ENCODE measurements at places on chromosomes 7 and 10.

GRCh38 chr10:128411643-128412042 lies 285.4 kb upstream of the MKI67 start:
- DNase-seq: no peak

DNA sequence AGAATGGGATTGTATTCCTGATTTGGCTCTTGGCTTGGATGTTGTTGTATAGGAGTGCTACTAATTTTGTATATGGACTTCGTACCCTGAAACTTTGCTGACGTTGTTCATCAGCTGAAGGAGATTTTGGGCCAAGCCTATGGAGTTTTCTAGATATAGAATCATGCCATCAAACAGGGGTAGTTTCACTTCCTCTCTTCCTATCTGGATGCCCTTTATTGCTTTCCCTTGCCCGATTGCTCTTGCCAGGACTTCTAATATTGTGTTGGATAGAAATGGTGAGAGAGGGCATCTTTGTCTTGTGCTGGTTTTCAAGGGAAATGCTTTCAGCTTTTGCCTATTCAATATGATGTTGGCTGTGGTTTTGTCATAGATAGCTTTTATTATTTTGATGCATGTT lies 92.3 kb downstream of the CCDC7 start:
- no peak for DNase-seq

GRCh38 chr10:65265451-65265954 lies 1660.3 kb upstream of the LRRTM3 start:
- no peak for DNase-seq

GRCh38 chr10:132710036-132710686 lies 75.8 kb downstream of the NKX6-2 start:
- no peak for DNase-seq

DNA sequence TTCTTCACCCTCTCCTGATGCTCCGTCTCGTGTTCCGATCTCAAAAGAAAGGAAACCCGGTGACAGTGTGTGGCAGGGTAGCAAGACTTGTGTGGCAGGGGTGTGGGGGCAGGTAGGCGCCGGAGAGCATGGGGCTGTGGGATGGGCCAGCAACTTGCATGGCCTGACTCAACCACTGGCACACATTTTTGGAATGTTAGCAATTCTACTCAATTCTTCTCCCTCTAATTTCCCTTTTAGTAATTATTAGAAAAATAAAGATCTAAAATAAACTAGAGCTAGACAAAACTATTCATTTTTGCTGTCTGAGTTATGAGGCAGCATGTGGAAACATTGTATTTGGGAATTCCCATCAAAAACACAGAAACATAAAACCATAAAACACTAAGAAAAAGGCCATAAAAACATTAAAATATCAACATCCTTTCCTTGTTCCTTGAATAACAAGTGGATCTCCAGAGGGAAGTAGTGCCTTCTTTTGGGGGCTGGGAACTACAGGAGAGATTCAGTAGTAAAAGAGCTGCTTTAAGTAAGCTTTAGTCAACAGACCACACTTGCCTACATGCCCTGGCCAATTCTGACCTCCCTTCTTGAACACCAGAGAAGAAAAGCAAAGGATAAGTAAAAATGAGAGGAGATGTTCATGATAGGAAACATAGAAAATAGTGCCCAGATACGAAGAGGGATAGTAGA lies 21.8 kb downstream of the SEMA3C start:
- peak; percentile 79 for DNase-seq

GRCh38 chr7:90951986-90952954 lies 312.0 kb upstream of the FZD1 start:
- no peak for DNase-seq

DNA sequence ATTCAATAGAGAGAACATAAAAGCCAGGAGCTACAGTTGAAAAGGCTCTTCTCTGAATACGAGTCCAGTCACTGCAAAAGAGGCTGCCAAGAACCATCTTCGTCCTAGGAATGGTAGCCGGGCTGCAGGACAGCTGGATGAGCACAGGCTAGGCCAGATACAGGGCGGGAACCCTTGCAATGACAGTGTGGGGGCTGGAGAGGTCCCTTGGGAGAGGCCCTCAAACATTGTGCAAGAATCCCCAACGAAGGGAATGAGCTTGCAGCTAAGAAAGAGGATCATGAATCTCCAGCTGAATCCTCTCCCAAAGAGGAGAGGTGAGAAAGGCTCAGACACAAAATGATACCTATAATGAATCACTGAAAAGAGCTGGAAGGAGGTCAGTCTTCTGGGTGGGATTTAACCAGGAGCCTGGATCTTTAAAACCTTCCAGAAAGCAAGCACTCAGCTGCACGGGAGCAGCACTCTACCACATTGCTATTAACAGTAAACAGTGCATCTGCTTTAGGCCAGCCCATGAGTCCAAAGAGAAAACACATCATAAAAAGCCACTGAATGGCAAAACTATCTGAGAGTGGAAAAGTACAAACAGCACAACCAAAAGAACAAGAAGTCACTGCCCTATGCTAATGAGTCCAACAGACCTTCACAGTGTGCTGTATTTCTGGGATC lies 287.9 kb downstream of the TNS3 start:
- peak; percentile 33 for DNase-seq

DNA sequence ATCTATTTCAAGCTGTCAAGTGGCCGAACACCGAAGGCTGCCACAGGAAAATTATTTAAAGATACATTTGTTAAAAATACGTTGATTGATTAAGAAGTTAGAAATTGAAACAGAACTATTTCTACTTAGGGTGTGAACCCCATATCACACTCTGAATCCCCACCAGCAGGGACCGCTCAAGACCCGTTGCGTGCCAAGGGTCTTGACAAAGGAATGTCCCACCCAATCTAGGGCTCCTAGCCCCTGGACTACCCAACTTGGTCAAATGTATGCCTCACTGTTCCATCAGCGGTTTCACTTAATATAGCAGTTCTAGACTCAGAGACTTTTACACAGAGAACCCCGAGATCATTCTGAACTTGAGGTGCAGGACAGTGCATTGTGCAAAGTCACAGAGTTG lies 11.6 kb upstream of the PFKFB3 start:
- no peak for DNase-seq

- DNase-seq: no peak
Measured at GRCh38 chr7:159033956-159034355, 110.7 kb downstream of the VIPR2 start.

- DNase-seq: no peak
Measured at GRCh38 chr10:66555061-66555460, 370.8 kb upstream of the LRRTM3 start.

GRCh38 chr10:124645467-124646095 lies 98.6 kb downstream of the FAM53B start:
- no peak for DNase-seq

GRCh38 chr10:14485986-14486385 lies 155.3 kb upstream of the FRMD4A start:
- DNase-seq: no peak

- DNase-seq: no peak
Measured at GRCh38 chr7:151064993-151065392, 5.6 kb downstream of the SLC4A2 start.

GRCh38 chr10:100182281-100182680 lies 3.5 kb downstream of the ERLIN1 start:
- no peak for DNase-seq

- DNase-seq: no peak
Measured at GRCh38 chr7:11623093-11623678, 208.8 kb downstream of the THSD7A start.

DNA sequence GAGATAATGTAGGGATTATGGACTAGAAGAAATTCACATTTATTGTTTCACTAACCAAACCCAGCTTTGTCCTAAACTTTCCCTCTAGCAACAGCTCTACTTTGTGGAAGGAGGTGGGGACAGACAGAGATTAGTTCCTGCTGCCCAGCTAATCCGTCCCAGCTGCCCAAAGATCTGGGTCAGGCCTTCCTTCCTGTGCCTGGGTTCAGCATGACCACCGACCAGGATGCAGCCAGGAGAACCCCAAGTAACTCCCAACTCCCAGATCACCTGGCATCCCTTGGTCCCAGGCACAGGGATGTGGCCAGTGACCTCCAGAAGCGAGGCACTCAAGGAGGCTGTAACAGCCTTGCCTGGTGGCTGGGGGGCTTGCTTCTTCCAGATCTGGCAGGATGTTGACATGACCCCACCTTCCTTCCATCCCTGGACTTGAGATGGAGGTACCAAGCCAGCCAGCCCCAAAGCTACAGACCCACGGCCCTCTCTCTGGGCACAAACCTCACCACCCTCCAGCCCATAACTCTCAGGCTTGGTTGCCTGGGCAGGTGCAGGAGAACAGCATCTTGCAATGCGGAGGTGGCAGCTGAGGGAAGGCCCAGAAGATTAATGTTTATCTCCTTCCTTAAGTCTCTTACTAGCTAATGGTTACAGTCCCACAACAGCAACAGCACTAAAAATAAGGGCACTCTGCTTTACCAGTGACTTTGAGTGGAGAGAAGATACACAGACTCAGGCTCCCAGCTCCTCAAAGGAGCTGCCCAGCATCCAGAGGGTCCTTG lies 11.1 kb downstream of the CAMK2G start:
- no peak for DNase-seq
